ENCODE measurements at places on chromosomes 7 and 10. TPM values are rescaled to one million over a fixed set of nuclear protein-coding genes. Genes with fewer than 3 reads are reported as not detected.

GRCh38 chr10:128528781-128529180, 402.6 kb upstream of the MKI67 start:
- DNase-seq: no peak

DNA sequence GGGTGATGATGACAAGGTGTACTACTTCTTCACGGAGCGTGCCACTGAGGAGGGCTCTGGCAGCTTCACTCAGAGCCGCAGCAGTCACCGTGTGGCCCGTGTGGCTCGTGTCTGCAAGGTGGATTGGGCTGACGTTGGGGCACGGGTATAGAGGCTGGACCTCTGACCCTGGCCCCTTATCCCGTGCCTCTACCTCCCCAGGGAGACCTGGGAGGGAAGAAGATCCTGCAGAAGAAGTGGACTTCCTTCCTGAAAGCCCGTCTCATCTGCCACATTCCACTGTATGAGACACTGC, 8.4 kb downstream of the MRPL43 start:
- peak; percentile 3 for DNase-seq

DNA sequence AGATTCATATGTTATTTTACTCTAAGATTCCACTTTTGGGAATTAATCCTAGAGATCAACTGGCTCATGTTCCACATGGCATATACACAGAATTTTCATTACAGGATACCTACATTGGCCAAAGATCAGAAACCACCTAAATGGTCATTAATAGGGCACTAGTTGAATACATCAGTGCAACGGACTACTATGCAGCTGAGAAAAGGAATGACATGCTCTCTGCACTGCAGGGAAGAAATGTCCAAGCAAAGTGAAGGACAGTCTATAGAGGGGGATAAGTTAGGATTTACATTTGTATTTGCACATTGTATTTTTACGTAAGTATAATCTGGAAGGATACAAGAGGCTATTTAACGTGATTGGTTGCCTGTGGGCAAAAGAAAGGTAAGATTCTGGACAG, 67.7 kb upstream of the PRLHR start:
- DNase-seq: no peak

DNA sequence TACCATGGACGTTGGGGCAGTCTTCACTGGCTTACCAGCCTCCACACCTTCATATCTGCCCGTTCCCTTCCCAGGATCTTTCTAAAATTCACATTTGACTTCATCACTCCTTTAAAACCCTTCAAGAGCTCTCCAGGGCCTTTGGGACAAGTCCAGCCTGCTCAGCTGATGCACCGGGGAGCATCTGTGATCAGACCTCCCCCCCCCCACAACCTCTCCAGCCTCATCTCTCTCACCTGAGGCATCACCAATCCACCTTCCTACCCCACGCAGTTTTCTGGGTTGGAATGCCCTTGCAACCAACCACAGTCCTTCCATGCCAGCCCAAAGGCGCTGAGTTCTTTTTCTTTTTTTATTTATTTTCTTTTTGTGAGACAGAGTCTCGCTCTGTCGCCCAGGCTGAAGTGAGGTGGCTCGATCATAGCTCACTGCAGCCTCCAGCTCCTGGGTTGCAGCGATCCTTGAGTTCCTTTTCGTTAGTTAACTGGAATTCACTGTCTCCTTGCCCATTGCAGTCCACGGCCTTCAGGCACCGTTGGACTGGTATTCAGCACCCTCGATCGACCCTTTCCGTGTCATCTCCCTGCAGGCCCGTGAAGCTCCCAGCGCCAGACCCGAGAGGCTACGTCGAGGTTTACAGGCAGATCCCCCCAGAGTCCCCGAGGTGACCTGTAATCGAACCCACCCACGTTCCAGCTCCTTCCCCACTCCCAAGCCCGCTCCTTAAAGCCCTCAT, 654 bp downstream of the ALKBH4 start:
- DNase-seq: no peak

The AMPH gene
- total RNA-seq: not detected

DNA sequence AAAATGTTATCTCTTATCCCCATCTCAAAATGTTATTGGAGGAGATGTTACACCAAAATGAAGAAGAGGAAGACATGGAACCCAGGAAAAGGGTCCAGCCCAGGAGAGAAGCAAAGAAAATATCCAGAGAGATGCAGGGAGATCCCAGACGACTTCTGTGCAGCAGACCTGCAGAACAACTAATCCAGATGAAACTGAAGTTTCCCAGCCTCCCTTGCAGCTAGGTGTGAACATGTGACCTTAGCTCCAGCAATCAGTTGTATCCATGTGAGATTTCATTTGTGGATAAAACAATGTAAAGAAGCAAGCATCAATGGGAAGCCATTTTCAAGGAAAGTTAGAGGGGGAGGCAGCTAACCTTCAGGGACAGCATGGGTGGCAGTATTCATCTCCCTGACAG, 55.8 kb upstream of the NANOS1 start:
- DNase-seq: no peak

The OPN1SW gene
- total RNA-seq: not detected

GRCh38 chr7:158366346-158366745, 221.3 kb downstream of the PTPRN2 start:
- DNase-seq: no peak

The ADAMTS14 gene
- not detected for total RNA-seq

GRCh38 chr10:104903433-104903832, 262.3 kb downstream of the SORCS3 start:
- no peak for DNase-seq

- DNase-seq: no peak
Observed at GRCh38 chr10:110471566-110472139, 26.1 kb upstream of the DUSP5 start.

GRCh38 chr7:5448378-5449037, 24.9 kb upstream of the TNRC18 start:
- DNase-seq: no peak

DNA sequence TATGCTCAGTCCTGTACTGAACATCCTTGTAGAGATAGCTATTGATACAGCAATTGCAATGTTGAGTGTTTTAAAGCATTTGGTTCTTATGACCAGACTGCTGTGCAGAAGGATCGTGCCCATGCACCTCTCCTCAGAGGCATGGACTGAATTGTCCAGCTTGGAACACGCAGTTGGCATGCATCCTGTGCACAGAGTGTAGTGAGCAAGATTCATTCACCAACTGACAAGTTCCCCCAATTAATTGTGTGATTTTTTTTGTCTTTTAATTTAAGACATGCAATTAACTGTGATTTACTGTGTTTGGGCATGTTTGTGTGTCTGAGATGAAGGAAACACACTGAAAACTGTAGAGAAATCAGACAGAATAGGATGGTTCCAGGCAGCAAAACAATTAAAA, 323.7 kb downstream of the CDK14 start:
- no peak for DNase-seq

DNA sequence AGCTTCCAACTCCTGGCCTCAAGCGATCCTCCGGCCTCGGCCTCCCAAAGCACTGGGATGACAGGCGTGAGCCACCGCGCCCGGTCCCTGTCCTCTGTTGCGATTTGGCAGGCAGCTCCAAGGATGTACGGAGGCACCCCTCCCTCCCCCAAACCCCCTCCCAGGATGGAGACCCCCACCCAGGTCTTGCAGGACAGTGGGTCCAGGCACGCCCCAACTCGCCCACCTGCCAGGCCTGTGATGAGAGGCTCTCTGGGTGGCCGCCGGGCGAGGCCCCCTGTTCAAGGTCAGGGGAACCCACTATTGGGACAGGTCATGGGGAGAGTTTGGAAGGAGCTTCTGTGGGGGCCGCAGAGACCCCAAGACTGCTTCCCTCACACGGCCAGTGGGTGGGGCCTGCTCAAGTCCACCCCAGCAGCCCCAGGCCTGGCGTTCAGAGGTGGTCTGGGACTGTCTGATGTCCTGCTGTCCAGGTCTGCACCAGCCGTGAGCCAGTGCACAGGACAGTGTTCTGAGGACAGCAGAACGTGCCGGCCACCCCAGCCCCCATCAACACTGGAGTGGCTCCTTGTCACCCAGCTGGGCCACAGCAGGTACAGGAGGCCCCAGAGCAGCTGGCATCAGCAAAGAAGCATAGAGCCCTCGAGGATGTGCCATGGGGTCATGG, 2.5 kb downstream of the ADAP1 start:
- no peak for DNase-seq

GRCh38 chr10:79061441-79062315, 7.1 kb upstream of the ZMIZ1 start:
- no peak for DNase-seq
